ENCODE measurements at places on chromosomes 3 and 15. TPM values are rescaled to one million over a fixed set of nuclear protein-coding genes. Genes with fewer than 3 reads are reported as not detected.

DNA sequence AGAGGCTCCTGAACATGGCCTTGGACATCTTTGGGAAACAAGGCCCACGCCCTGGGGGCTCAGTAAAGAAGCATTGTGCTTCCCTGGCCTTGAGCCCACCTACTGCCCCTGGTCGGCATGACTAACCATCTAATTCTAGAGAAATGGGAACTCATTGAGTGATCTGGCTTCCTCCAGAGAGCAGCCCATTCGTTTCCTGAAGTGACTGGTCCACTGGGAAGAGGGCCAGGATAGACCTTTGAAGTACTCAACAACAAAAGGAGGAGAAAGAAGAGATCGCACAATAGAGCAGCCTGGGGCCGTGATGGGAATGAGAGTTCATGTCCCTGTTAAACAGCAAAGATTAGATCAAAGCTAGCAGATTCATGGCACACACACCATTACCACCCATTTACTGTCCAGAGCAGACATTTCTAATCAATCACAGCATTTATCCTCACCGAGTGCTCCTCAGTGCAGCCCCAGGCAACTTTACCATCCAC lies 514.4 kb upstream of the PROK2 start:
- H3K27me3 ChIP-seq: no peaks in the 10 kb centered on the region
- H3K36me3 ChIP-seq: no peaks in the 10 kb centered on the region
- no peaks in the 10 kb centered on the region for H3K4me1 ChIP-seq
- no peak for DNase-seq

DNA sequence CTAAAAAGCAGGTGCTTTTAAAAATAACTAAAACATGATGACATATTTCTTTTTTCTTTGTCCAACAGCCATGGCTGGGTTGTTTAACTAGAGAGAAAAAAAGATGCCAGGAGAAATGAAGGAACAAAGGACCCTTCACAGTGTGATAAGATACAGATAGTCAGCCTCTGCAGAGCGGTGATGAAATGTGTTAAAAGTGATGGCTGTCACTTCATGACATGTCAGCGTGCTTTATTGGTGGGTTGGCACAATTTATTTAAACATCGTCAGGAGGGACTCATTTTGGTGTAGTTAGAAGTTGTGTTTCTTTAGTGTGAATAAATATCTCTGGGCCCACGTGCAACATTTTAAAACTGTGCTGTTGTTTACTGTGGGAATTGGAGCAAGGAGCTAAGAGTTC lies 887.4 kb upstream of the CFAP20DC start:
- DNase-seq: no peak
- no peak overlapping the region for H3K27ac ChIP-seq
- H3K27me3 ChIP-seq: no peaks in the 10 kb centered on the region
- no peaks in the 10 kb centered on the region for H3K36me3 ChIP-seq
- no peak overlapping the region for H3K4me3 ChIP-seq

DNA sequence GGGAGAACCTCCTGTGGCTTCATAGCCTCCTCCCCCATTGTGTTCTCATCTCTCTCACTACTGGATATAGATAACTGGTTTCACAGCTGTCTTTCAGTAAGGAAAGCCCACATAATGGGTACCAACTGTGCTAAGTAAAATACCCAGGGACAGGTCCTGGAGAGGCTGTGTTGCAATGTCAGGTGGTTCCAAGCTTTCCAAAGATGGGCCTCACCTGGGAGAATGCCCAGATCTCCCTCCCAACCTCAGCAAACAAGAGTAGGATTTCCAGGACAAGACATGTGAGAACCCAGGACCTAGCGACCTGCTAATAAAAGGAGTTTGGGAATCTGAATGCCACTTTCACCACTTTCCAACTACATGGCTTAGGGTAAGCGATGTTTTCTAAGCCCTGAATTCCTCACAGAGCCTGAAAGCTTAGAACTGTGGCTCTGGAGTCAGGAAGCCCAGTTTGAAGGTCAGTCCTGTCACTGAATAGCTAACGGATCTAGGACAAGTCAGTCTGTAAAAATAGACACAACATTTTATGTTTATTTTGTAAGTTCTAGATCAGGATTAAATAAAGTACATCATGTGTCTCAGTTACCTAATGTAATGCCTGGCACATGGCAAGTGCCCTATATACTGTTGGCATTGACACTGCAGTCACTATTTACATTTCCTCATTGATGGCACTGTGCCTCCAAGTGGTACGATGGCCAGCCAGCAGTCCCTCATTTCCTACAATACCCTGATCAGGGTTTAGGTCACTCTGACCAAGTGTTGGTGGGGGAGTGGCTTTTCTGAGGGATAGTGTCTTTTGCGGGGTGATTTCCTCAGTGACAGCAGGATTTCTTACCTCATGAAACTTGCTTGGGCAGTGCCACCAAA lies 11.9 kb downstream of the CERS3 start:
- H3K36me3 ChIP-seq: no peaks in the 10 kb centered on the region
- DNase-seq: no peak
- no peak overlapping the region for H3K4me3 ChIP-seq
- H3K27me3 ChIP-seq: no peaks in the 10 kb centered on the region

DNA sequence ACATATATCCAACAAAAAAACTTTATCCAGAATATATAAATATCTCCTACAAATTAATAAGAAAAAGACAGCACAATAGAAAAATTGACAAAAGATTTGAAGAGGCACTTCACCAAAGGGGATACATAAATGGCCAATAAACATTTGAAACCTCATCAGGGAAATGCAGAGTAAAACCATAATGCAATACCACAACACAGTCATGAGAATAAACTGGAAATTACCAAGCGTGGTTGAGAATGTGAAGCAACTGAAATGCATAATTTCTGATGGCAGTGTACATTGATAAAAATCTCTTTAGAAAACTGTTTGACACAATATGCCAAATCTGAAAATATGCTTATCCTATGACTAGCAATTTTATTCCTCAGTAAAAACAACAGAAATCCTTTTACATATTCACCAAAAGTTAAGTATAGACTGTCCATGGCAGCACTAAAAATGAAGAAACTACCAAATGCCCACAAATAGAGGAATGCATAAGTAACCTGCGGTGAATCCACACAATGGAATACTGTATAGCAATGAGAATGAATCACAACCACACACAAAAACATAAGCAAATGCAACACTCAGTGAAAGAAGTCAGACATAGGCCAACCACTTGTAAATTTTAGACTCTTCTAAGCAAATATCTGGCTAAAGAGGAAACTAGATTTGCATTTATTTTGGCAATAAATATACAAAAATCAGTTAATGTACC lies 7.9 kb downstream of the LYZL4 start:
- no peak overlapping the region for H3K4me3 ChIP-seq
- no peaks in the 10 kb centered on the region for H3K4me1 ChIP-seq
- H3K27ac ChIP-seq: no peak overlapping the region
- no peaks in the 10 kb centered on the region for H3K27me3 ChIP-seq
- no peaks in the 10 kb centered on the region for H3K36me3 ChIP-seq

GRCh38 chr3:128742821-128743594 lies 17.0 kb downstream of the RAB7A start:
- no peaks in the 10 kb centered on the region for H3K36me3 ChIP-seq
- no peak overlapping the region for H3K27ac ChIP-seq
- H3K27me3 ChIP-seq: no peaks in the 10 kb centered on the region
- peaks cover under 1% of the 10 kb centered on the region for H3K4me1 ChIP-seq

GRCh38 chr3:169946336-169946735 lies 20.3 kb upstream of the SEC62 start:
- H3K36me3 ChIP-seq: no peaks in the 10 kb centered on the region
- H3K27ac ChIP-seq: no peak overlapping the region
- no peak for DNase-seq
- no peaks in the 10 kb centered on the region for H3K4me1 ChIP-seq
- H3K27me3 ChIP-seq: no peaks in the 10 kb centered on the region

GRCh38 chr3:134054231-134054630 lies 24.5 kb upstream of the SLCO2A1 start:
- no peak overlapping the region for H3K4me3 ChIP-seq
- no peak overlapping the region for H3K27ac ChIP-seq
- H3K36me3 ChIP-seq: no peaks in the 10 kb centered on the region
- no peaks in the 10 kb centered on the region for H3K27me3 ChIP-seq
- no peak for DNase-seq

DNA sequence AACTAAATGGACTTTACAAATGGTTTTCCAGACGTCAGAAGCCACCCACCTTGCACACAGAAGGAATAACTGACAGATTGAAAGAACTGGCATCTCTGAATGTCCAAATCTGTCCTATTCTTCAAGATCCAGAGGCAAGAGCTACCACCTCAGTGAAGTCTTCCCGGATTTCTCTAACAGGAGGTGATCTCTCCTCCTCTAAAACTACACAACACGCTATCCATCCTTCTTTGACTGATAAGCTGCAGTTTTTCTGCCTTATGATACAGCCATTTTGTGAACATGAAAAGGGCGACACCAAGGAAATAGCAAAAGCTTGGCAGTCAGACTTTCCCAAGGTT lies 37.1 kb upstream of the HES1 start:
- H3K27me3 ChIP-seq: no peaks in the 10 kb centered on the region
- no peaks in the 10 kb centered on the region for H3K36me3 ChIP-seq
- H3K4me1 ChIP-seq: peaks cover 10% of the 10 kb centered on the region
- no peak overlapping the region for H3K4me3 ChIP-seq

DNA sequence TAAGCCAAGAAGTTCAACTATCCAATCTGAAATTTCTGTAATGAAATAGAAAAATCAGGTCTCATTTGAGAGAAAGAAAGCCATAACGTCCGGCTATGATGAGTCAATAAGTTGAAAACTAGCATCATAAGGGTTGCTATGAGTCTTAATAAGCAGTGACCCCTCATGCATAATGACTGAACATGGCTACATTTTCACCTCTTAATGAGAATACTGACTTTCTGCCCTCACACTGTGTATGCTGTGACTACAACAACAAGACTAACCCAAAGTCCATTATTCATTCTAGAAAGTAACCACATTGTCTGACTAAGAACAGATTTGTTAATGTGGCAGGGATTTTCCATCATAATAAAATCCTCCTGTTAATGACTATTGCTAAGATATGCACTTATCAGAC lies 884.0 kb upstream of the CADM2 start:
- DNase-seq: no peak
- H3K4me3 ChIP-seq: no peak overlapping the region
- no peaks in the 10 kb centered on the region for H3K27me3 ChIP-seq
- no peak overlapping the region for H3K27ac ChIP-seq
- no peaks in the 10 kb centered on the region for H3K4me1 ChIP-seq

- H3K4me3 ChIP-seq: no peak overlapping the region
- H3K27me3 ChIP-seq: no peaks in the 10 kb centered on the region
- H3K27ac ChIP-seq: no peak overlapping the region
- H3K36me3 ChIP-seq: no peaks in the 10 kb centered on the region
- no peak for DNase-seq
Measured at GRCh38 chr3:197926418-197926817, 23.6 kb upstream of the RPL35A start.

DNA sequence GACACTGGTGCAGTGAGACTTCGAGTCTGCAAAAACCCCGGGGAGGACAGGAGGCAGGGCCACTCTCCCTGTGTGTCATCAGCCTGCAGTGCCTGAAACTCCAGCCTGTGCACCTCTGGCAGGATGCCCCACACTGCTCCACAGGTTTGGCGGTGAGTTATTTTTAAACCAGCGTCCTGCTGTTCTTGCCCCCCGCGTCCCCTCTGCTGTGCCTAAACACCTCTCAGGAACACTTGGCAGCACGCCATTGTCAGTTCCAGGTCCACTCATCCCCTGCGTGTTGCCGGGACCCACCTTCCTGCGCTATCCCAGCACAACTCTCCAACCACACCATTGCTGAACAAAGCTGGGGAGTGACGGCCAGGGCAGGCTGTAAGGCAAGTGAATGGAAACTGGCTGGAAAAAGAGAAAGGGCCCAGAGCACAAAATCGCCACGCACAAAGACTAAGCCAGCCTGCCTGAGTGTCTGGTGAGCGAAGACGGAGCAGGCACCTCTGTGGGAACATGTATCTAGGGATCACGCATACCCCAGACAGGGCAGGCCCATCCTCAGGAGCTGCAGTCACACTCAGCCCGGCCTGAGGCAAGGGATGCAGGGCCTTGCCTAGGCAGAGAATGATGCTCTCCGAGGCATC lies 3.1 kb upstream of the PLA2G4F start:
- H3K27me3 ChIP-seq: no peaks in the 10 kb centered on the region
- H3K36me3 ChIP-seq: peaks cover 60% of the 10 kb centered on the region
- no peak for DNase-seq
- no peak overlapping the region for H3K4me3 ChIP-seq
- H3K4me1 ChIP-seq: no peaks in the 10 kb centered on the region
- no peak overlapping the region for H3K27ac ChIP-seq

- H3K4me1 ChIP-seq: no peaks in the 10 kb centered on the region
- no peaks in the 10 kb centered on the region for H3K27me3 ChIP-seq
- no peak overlapping the region for H3K4me3 ChIP-seq
- no peak overlapping the region for H3K27ac ChIP-seq
- DNase-seq: no peak
Measured at GRCh38 chr15:66964111-66964738, 101.2 kb upstream of the SMAD3 start.

DNA sequence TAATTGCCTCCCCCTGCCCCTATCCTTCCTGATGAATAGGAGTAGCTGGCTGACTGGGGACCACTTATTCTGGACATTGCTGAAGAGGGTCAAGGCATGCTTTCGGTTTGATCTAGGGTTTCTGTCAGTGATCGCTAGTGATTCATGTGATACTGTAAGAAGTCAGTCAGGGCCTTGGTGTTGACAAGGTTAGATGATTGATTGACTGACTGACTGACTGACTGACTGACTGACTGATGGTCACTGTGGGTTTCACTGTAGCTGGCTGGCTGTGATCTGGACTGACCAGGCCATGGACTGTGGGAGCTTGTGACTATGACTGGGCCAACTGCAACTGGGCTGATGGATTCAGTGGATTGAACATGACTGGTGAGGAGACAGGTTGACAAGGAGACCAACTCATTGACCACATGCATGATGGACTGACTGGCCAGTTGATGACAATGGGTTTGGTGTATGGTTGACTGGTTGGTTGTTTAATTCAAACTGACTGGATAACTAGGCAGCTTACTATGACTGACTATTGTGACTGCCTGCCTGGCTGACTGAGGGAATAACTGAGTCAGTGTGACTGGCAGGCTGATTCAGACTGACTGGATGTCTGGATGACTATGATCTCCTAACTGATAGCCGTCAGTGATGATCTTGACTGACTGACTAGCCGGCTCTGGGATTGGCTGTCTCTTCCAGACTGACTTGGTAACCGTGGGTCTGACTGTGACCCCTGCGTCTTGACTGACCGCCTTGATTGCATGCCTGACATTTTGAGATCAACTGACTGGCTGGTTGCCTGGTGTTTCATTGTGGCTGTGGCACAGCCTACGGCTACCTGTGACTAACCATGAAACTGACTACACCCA lies 509.9 kb downstream of the SHQ1 start:
- H3K27me3 ChIP-seq: no peaks in the 10 kb centered on the region
- no peak overlapping the region for H3K27ac ChIP-seq
- no peak for DNase-seq

GRCh38 chr3:45110509-45110833 lies 35.7 kb downstream of the CDCP1 start:
- no peak overlapping the region for H3K27ac ChIP-seq
- no peak for DNase-seq
- H3K36me3 ChIP-seq: no peaks in the 10 kb centered on the region
- no peak overlapping the region for H3K4me3 ChIP-seq

PODXL2 gene
- total RNA-seq: 15.5 TPM

NISCH gene
- total RNA-seq: 192 TPM

ROBO1 gene
- 12.6 TPM for total RNA-seq

RLBP1 gene
- total RNA-seq: not detected

RNF7 gene
- 66.7 TPM for total RNA-seq

LARP6 gene
- total RNA-seq: 86.3 TPM

MNS1 gene
- total RNA-seq: 1.4 TPM

LTF gene
- not detected for total RNA-seq

MESP2 gene
- total RNA-seq: 1.5 TPM

CP gene
- 17.7 TPM for total RNA-seq

ADAMTSL3 gene
- total RNA-seq: 19.7 TPM

CCR4 gene
- total RNA-seq: not detected

CELF6 gene
- 6.0 TPM for total RNA-seq

PRSS50 gene
- total RNA-seq: not detected

FSIP1 gene
- total RNA-seq: 0.63 TPM

All from tibial nerve (tissue), 4 donors.